ENCODE measurements at places on chromosomes 2 and 18.

DNA sequence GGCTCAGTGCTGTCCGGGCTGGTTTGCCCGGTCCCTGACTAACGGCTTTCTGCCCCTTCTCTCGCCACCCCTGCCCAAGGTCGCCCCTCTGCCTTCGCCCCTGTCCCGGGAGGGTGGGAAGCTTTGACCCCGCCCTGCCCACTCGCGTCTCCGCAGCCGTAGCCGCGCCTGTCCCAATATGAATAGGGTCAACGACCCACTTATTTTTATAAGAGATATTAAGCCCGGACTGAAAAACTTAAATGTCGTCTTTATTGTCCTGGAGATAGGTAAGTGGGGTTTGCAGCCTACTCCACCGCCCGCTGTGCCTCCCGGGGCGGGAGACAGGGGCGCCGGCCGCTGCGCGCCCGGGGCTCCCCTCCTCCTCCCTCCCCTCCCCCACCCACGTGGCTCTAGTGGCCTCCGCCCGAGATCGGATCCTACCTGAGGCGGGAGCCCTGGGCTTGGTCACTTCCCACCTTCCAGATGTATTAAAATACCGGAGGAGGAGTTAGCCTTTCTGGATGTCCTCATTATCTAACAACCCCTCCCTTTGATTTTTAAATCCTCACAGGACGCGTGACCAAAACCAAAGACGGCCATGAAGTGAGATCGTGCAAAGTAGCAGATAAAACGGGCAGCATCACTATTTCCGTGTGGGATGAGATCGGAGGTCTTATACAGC lies 633 bp downstream of the NABP1 start:
- no peak for DNase-seq

- no peak for DNase-seq
These were observed 10.4 kb downstream of the ARHGAP25 start for GRCh38 chr2:68745006-68745405.

DNA sequence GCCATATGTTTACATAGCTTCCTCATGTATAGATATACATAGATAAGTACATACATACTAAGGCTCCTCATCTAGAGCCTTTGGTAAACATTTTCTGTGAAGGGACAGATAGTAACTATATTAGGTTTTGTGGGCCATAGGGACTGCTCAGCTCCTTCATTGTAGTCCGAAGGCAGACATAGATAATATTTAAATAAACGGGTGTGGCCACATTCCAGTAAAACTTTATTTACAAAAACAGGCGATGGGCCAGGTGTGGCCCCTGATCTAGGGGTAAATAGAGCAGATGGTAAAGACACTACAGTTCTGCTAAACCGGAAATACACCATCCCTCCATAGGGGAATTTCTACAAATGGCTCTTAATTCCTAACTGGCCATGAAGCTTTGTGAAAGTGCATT lies 7.3 kb downstream of the COQ10B start:
- DNase-seq = no peak

DNA sequence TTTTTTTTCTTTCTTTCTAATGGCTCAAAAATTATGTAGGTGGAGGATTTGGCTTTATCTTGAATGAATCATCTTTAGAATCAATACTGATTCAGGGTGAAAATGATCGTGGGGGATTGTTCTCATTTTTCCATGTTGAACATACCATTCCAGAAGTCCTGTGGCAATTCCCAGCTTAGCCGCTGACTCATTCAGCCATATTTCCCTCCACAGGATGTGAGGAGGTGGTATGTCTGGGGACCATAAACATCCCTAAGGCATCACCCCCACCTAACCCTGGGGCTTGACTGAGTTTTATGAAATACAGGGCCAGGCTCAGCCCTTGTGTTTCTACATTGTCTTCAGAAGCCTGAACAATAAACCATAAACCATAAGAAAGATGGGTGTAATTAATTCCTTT lies 92.7 kb upstream of the FN1 start:
- peak; percentile 100 for DNase-seq

GRCh38 chr2:238506371-238507068 lies 79.8 kb downstream of the ASB1 start:
- DNase-seq = no peak

GRCh38 chr2:32926708-32927084 lies 20.1 kb upstream of the LTBP1 start:
- peak; percentile 33 for DNase-seq

DNA sequence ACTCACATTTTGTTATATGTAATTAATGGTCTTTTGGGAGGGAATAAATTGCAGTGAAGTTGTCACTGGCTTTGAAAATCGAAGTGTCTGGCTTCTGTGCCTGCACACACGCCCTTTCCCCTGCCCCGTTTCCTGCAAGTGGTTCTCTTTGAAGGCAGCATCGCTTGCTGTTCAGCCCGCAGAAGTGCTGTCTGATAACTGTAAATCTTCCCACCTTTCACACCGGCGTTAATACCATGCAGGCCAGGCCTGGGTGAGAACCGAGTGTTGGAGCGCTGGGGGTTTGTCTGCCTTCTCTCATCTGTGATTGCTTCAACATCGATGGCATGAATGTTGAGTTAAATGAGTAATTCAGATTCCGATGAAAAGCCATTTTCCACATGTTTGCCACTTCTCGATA lies 37.9 kb upstream of the RPL31 start:
- no peak for DNase-seq

Measured in fibroblast of skin of scalp (primary cell).